H1 (cell line): ENCODE measurements at places on chromosomes 5 and 9.
A peak's percentile ranks its signal among the peaks of the same experiment; 100 is the strongest.

- no peak for DNase-seq
Observed at GRCh38 chr9:117952581-117952980, 248.4 kb downstream of the TLR4 start.

DNA sequence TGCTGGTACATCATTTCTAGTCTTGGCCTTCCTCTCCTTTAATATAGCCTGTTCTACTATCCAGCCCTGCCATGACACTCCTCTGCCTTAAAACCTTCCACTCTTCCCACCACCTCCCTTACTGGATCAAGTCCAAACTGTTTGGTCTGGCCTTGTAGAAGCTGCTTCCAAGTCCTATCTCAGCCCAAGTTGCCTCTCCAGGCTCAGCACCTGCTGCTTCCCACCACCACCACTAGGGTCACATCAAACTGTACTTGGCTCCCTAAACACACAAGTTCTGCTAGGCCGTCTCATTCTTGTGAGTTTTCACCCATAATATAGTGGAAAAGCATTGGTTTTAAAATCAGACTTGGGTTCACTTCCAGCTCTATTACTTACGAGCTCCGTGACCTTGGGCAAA is 1.4 kb downstream of the NDUFA8 start:
- DNase-seq, result peak; percentile 34

DNA sequence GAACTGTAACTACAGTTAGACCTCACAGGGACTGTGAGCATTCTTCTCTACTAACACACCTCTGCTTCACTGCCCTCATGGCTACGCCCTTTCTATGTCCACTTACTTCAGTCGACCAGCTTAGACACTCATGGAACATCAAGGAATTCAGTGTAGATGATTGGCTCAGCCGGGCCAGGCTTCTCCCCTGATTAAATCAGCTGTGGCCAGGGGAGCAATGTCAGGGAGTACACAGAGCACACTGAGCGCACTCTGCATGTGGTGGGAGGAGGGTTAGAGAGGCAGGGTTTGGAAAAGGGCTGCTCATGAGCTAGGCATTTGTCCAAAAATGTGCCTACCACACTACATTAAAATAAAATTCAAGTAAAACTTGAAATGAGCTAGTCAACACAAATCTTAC is 400.5 kb downstream of the ARRDC3 start:
- DNase-seq, result no peak

DNA sequence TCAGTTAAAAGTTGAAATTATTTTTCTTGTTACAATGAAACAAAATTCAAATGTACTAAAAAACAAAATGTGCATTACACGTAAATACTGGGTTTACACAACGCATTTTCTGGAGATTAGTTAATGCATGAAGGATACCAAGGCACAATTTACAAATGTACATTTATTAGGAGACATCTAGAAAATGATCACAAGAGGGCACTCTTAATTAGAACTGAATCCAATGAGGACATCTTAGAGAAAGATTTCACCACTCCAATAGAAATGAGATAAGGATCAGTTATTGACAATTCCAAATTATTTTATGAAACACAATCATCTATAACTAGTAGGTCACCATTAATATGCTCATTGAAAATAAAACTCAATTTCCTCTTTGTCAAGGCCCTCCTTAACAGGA is 36.6 kb upstream of the CDH12 start:
- DNase-seq, result no peak

DNA sequence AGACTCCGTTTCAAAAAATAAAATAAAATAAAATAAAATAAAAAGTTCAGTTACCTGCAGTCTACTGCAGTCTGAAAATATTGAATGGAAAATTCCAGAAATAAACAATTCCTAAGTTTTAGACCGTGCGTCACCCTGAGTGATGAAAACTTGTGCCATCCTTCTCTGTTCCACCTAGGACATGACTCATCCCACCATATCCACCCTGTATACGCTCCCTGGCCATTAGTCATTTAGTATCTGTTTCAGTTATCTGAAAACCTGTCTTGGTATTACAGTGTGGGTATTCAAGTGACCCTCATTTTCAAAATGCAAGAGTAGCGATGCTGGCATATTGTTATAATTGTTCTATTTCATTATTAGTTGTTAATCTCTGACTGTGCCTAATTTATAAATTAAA is 51.8 kb upstream of the TEX48 start:
- no peak for DNase-seq

DNA sequence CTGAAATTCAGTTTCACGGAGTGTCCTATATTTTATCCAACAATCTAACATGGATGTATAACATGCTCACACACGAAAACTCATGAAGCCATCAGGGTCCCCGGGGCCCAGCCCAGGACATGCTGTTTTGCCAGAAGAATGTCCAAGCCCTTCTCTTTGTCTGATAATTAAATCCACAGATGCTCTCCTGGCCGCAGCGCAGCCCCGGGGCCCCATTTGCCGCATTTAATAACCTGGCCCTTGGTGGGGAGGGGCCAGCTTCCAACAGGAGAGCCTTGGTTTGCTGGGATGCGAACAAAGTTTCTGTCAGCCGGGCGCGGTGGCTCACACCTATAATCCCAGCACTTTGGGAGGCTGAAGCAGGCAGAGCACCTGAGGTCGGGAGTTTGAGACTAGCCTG is 30.0 kb downstream of the PLPP7 start:
- DNase-seq, result no peak

DNA sequence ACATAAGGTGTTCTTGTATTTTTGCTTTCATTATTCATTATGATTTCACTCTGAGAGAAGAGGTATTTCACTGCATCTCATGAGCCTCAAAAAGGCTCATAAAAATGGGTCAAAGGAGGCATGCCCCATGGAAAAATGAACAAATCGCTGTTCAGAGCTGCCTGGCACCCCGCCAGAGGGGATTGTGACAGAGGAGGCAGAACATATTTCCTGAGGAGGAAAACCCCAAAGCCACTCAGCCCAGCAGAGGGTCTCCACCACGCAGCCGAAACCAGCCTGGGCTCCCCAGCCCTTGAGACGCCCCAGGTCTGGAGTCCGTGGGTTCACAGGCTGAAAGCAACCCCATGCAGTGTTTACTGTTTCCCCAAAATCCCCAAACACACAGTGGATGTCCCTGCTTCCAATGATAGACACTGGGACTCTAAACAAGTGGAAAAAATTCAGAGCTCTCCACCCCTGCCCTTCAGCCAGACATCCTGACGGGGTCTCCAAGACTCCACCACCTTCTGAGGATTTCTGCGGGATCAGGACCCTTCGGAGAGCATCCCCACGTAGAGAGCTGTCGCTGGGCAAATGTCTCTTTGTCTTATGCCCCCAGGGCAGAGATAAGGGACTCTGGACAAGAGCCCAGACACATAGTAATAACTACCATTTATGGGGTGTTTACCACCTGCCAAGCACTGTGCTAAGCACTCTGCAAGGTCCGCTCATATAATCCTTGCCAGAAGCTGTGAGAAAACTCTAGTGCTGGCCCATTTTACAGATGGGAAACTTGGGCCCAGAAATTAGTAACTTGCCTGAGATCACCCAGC is 122.3 kb downstream of the PAX5 start:
- no peak for DNase-seq

- no peak for DNase-seq
Observed at GRCh38 chr9:4638968-4639367, 23.1 kb upstream of the PLPP6 start.

DNA sequence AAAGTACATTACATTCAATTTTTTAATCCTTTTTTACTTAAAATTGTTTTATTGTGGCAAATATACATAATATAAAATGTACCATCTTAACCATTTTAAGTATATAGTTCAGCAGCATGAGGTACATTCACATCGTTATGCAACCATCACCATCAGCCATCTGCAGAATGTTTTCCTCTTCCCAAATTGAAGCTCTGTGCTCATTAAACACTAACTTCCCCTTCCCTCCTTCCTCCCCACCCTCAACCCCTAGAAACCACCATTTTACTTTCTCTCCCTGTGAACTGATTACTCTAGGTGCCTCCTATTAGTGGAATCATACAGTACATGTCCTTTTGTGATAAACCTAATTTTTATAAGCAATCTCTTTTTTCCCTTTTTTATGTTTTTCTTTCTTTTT is 15.6 kb downstream of the TEX53 start:
- no peak for DNase-seq

GRCh38 chr9:3825721-3826120 is 299.9 kb upstream of the RFX3 start:
- DNase-seq, result no peak

DNA sequence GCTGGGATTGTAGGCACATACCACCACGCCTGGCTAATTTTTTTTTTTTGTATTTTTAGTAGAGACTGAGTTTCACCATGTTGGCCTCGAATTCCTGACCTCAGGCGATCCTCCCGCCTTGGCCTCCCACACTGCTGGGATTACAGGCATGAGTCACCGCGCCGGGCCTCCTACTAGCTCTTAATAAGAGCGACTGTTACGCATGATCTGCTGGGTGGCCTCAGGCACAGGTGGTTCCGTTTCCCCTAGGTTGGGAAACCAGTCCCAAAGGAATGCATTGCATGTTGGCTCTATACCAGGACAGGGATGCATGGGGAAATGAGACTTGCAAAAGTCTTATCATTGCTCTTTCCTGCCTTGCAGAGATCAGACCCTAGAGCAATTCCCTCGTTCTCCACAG is 184.7 kb upstream of the PPP1R26 start:
- DNase-seq, result no peak

GRCh38 chr9:87601176-87601575 is 103.5 kb downstream of the DAPK1 start:
- DNase-seq, result peak; percentile 5

- DNase-seq, result peak; percentile 96
Observed at GRCh38 chr9:130461218-130461630, 16.5 kb downstream of the ASS1 start.

GRCh38 chr9:14209399-14210345 is 104.3 kb downstream of the NFIB start:
- DNase-seq, result no peak

- DNase-seq, result no peak
Observed at GRCh38 chr5:54062958-54063357, 247.4 kb downstream of the ARL15 start.

DNA sequence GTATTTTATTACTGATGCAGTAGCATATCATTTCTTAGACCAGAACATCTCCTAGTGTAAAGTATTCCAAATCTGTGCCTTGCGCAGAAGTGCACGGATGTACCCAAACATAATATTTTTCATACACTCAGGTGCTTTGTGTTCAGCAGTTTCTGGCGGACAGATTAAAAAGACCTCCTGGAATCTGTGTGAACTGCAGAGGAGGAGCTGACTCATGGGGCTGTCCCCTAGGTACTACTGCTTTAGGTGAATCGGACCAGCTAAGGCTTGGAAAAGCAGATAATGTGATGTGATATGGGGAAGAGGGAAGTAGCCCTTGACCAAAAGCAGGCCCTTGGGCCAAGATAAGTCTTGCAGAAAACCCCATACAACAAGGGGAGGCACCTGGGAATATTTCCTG is 310.1 kb downstream of the PLK2 start:
- no peak for DNase-seq

DNA sequence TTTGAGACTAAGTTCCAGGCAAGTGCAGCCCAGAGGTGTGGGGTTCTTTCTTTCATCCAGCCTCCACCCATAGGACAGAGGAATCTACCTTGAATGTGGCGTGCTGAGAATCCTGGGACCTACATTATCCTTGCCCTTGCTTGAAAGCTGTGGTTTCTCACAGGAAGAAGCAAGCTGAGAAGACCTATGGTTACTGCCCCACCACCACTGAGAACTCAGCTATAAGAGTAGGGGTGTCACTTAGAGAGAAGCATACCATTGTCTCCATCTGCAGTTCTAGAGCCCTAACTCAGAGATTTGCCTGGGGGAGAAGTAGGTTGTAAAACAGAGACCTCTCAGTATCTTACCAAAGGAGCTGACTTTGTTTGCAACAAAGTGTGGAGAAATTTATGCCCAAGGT is 72.4 kb downstream of the SV2C start:
- no peak for DNase-seq

- no peak for DNase-seq
Observed at GRCh38 chr5:179422908-179423481, 77.7 kb upstream of the ADAMTS2 start.

DNA sequence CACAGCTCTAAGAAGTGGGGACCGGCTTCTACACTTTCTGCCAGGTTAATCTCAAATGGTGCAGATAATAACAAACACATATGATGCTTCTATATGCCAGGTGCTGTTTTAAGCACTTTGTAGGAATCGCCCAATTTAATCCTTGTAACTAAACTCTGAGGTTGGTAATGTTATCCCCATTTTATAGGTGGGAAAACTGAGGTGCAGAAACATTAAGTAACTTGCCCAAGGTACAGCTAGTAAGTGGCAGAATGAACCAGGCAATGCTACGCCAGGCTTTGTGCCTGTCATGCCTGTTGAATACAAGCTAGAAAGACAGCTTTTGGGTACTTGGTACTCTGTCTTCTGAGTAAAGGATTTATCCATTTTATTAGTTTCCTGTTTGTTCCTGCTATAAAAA is 19.7 kb downstream of the IQGAP2 start:
- no peak for DNase-seq

GRCh38 chr5:88671505-88672499 is 211.2 kb downstream of the MEF2C start:
- peak; percentile 72 for DNase-seq

- no peak for DNase-seq
Observed at GRCh38 chr5:175517824-175518450, 39.6 kb downstream of the SFXN1 start.

GRCh38 chr9:32414856-32415255 is 30.4 kb downstream of the ACO1 start:
- DNase-seq, result no peak

- DNase-seq, result no peak
Observed at GRCh38 chr5:166938071-166938470, 1353.4 kb upstream of the WWC1 start.

- no peak for DNase-seq
Observed at GRCh38 chr5:172688349-172689217, 47.5 kb downstream of the NEURL1B start.

DNA sequence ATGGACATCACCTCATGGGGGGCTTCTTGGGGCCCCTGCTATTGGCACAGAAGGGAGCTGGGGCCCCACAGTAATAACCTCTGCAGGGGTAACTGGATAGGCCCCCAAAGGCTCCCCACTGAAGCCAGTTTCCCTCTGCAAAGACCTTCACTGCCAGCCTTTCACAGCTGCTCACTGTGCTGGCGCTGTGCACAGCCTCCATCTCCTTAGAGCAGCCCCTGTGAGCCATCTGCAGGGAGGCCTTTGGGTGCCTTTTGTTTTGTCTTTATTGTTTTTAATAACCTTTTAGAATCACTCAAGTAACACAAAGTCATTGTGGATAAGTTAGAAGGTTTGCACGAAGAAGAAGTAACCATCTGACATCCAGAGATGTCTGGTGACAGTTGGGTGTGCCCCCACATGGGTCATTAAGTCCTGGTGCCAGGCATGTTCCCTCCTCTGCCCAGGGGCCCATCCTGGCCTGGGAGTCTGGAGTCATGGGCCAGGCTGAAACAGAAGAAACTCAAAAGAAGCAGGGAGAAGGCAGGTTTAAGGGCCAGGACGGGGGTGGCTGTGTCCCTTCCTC is 42.7 kb downstream of the NCS1 start:
- no peak for DNase-seq

DNA sequence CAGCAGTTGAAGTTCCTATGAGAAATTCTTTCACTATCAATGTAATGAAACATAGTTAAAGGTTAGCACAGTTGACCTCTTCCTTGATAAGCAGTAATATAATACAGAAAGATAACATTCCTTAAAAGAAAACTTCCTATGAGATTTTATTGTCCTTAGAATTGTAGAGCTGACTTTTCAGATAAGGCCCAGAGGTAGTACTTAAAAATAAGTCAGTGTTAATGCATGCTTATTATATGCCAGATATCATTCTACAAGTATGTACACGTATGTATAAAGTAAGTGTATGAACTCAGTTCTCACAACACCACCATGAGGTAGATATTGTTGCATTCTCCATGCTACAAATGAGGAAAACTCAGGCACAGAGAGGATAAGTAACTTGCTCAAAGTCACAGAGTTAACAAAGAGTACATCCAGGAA is 15.3 kb downstream of the AP3S1 start:
- no peak for DNase-seq
